ENCODE measurements at places on chromosomes 3 and 15. TPM values are rescaled to one million over a fixed set of nuclear protein-coding genes. Genes with fewer than 3 reads are reported as not detected.

The TJP1 gene
- total RNA-seq, result 36.8 TPM

The COL8A1 gene
- total RNA-seq, result not detected

The CTXN2 gene
- total RNA-seq, result not detected

The FILIP1L gene
- total RNA-seq, result 3.7 TPM

The GNB4 gene
- 54.4 TPM for total RNA-seq

The SEMA3B gene
- total RNA-seq, result 68.1 TPM

The CCDC66 gene
- total RNA-seq, result 7.2 TPM

The HSPBAP1 gene
- 12.3 TPM for total RNA-seq

The PLA2G4D gene
- 0.61 TPM for total RNA-seq

Measured in G401 (cell line).